T-helper 17 cell (primary cell): ENCODE measurements at places on chromosomes 16 and 17. TPM values are rescaled to one million over a fixed set of nuclear protein-coding genes. Genes with fewer than 3 reads are reported as not detected.

GRCh38 chr16:88988980-88989811 lies 12.2 kb upstream of the CBFA2T3 start:
- H3K27ac ChIP-seq: no peak overlapping the region
- peaks cover 18% of the 10 kb centered on the region for H3K27me3 ChIP-seq
- no peak overlapping the region for H3K4me3 ChIP-seq
- DNase-seq: no peak
- no peaks in the 10 kb centered on the region for H3K36me3 ChIP-seq

- peak; percentile 24 for DNase-seq
- peaks cover 5% of the 10 kb centered on the region for H3K36me3 ChIP-seq
- H3K27ac ChIP-seq: peak overlapping the region; percentile 99
Measured at GRCh38 chr17:66673668-66674276, 161.1 kb upstream of the CACNG5 start.

DNA sequence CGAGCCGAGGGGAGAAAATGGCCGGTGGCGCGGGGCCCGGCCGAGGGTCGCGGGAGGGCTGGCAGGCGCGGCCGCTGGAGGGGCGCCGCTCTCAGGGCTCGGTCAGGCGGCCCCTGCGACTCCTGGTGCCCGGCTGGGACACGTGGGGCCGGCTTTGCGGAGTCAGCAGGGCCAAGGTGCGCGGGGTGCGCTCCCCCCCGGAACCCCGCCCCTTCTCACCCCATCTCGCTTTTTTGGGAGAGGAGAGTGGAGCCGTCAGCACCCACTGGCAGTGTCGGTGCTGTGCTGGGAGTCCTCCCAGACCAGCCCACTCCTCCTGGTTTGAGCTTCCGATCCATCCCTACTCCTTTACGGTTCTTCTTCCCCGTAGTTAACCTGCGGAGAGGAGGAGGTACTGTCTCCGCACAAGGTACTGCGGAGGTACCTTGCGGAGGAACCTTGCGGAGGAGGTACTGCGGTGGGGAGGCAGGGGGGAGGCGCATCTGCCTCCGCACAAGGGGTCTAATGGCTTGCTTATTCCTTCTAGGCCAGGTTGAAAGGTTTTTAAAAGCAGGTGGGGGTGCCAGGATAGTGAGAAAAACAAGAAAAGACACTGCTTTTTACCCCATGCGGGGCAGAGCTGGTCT lies 19.1 kb upstream of the CBX8 start:
- H3K4me3 ChIP-seq: peak overlapping the region; percentile 59
- no peak for DNase-seq
- H3K4me1 ChIP-seq: peaks cover 16% of the 10 kb centered on the region
- no peak overlapping the region for H3K27ac ChIP-seq
- peaks cover 51% of the 10 kb centered on the region for H3K27me3 ChIP-seq

GRCh38 chr17:42891539-42892152 lies 9.0 kb upstream of the G6PC1 start:
- H3K27ac ChIP-seq: no peak overlapping the region
- peaks cover 3% of the 10 kb centered on the region for H3K4me1 ChIP-seq
- H3K27me3 ChIP-seq: peaks cover 31% of the 10 kb centered on the region

DNA sequence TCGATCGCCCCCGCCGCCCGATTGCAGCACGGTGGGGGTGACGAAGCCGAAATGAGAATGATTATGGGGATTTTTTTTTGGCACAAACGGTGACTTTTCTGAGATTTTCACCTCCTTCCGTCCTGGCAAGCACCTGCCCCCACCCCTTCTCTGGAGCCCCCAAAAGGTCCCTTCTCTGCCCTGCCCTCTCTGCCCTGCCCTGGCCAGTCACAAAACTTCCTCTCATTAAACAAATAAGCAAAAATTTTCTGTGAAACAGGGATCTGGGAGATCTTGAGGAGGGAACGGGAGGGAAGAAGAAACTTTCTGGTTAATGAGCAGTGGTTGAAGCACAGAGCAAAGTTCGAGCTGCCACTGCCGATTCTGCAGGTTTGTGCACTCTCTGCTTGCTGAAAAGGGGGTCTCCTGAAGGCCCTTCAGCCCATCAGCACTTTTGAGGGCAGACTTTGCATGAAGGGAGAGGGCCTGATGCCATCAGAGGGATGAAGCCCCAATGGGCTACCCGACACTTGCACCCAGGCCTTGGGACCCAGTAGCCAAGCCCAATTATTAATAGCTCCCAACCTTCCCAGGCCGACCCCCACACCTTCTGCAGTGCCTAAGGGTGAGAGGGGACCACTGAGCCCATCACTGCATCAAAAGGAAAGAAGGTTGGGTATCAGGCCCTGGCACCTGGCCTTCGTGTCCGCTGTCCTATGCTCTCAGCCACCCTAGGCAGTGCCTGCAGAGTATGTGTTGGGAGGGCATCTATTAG lies 1.0 kb upstream of the HOXB8 start:
- peaks cover 50% of the 10 kb centered on the region for H3K4me1 ChIP-seq
- peaks cover 94% of the 10 kb centered on the region for H3K27me3 ChIP-seq
- H3K36me3 ChIP-seq: peaks cover 7% of the 10 kb centered on the region
- peak overlapping the region; percentile 61 for H3K27ac ChIP-seq

GRCh38 chr16:59342669-59343068 lies 608.6 kb upstream of the GOT2 start:
- no peak for DNase-seq
- H3K4me1 ChIP-seq: no peaks in the 10 kb centered on the region
- no peaks in the 10 kb centered on the region for H3K36me3 ChIP-seq
- no peak overlapping the region for H3K27ac ChIP-seq

DNA sequence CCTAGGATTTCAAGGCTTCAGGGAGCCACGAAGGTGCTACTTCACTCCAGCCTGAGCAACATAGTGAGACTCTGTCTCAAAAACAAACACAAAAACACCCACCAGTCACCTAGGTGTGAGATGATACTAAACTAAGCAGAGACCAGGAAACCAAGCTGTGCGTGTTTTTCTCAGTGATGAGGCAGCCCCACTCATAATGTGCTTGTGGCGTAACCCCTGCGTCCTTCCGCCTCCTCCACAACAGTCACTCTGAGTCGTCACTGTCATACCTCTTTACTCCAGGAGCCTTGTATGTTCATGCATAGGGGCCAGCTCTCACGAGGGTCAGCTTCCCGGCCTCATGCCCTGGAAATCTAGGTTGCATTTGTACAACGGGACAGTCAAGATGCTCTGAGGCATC lies 31.1 kb upstream of the SLC47A1 start:
- peaks cover 5% of the 10 kb centered on the region for H3K27me3 ChIP-seq
- no peak for DNase-seq
- no peaks in the 10 kb centered on the region for H3K36me3 ChIP-seq

DNA sequence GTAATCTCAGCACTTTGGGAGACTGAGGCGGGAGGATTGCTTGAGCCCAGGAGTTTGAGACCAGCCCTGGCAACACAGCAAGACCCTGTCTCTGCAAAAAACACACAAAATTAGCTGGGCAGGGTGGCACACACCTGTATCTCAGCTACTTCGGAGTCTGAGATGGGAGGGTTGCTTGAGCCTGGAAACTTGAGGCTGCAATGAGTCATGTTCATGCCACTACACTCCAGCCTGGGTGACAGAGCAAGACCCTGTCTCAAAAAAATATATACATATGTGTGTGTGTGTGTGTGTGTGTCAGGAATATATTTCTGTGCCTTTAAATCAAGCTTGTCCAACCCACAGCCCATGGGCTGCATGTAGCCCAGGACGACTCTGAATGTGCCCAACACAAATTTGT lies 55.2 kb downstream of the CRISPLD2 start:
- no peak overlapping the region for H3K27ac ChIP-seq
- peaks cover 5% of the 10 kb centered on the region for H3K36me3 ChIP-seq
- H3K27me3 ChIP-seq: no peaks in the 10 kb centered on the region

- no peak for DNase-seq
Measured at GRCh38 chr17:63826468-63827001, 696 bp upstream of the PSMC5 start.

DNA sequence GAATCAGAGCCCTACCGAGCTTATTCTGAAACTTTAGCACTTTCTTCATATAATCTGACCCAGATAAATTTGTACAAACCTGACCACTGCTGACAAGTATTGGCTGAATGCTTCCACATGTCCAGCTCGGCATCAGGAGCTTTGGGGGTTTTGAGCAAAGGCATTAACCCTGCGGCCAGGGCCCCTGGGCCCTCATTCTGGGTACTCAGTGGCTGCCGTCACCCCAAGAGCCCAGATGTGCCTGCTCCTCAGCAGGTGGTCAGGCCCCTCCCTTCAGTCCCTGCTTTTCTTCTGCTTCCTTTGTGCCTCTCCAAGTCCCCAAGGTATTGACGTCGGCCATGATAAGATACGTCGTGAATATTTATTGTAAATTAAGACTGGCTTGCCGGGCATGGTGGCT lies 47.3 kb upstream of the CHMP6 start:
- peaks cover 7% of the 10 kb centered on the region for H3K36me3 ChIP-seq
- peaks cover 3% of the 10 kb centered on the region for H3K4me1 ChIP-seq
- no peaks in the 10 kb centered on the region for H3K27me3 ChIP-seq

- no peak for DNase-seq
- no peak overlapping the region for H3K27ac ChIP-seq
- H3K27me3 ChIP-seq: no peaks in the 10 kb centered on the region
- H3K4me3 ChIP-seq: no peak overlapping the region
- H3K36me3 ChIP-seq: no peaks in the 10 kb centered on the region
Measured at GRCh38 chr16:13376174-13376573, 474.8 kb downstream of the SHISA9 start.

GRCh38 chr17:50037321-50038107 lies 18.4 kb upstream of the ITGA3 start:
- H3K36me3 ChIP-seq: no peaks in the 10 kb centered on the region
- H3K4me3 ChIP-seq: no peak overlapping the region
- no peak for DNase-seq
- peaks cover 26% of the 10 kb centered on the region for H3K27me3 ChIP-seq
- peaks cover 2% of the 10 kb centered on the region for H3K4me1 ChIP-seq
- no peak overlapping the region for H3K27ac ChIP-seq

Gene MCRIP1
- total RNA-seq: 50.3 TPM

GRCh38 chr16:1053121-1053521 lies 19.4 kb upstream of the SSTR5 start:
- no peaks in the 10 kb centered on the region for H3K36me3 ChIP-seq
- H3K27ac ChIP-seq: no peak overlapping the region
- no peak overlapping the region for H3K4me3 ChIP-seq
- DNase-seq: no peak
- peaks cover 2% of the 10 kb centered on the region for H3K4me1 ChIP-seq
- H3K27me3 ChIP-seq: no peaks in the 10 kb centered on the region

DNA sequence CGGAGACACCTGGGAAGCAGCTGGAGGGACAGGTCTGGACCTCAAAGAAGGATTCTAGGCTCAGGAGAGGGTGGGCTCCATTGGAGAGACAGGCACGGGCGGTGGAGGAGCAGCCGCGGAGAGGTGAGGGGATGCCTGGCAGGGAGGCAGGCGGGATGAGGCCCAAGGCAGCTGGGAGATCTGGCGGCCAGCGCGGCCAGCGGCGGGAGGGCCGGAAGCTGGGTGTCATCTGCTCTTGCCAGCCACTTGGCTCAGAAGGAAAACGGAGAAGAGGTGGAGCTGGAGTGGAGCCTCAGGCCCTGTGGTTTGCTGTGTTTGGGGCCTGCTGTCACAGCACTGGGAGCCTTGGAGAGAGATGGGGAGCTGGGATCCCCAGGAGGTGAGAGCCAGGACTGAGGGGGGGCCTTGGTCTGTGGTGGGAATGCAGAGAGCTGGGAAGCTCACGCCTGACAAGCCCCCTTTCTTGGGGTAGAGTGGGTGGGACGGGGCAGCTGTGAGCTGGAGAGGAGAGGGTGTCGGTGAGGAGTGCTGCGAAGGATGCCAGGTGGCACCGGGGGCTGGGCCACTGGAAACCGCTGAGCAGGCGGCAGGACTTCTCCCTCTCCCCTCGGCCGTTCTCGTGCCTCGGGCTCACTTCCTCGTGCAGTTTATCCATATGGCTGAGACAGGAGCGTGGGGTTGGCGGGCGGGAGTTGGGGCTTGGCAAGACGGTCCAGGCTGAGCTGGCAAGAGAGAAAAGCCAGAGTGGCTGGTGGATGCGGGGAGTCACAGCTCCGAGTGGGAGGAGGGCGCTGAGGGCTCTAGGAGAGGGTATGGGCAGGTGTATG lies 8.0 kb downstream of the TBC1D24 start:
- no peak for DNase-seq
- no peak overlapping the region for H3K4me3 ChIP-seq
- H3K27ac ChIP-seq: no peak overlapping the region

- H3K4me1 ChIP-seq: peaks cover 18% of the 10 kb centered on the region
- no peaks in the 10 kb centered on the region for H3K27me3 ChIP-seq
- peaks cover 15% of the 10 kb centered on the region for H3K36me3 ChIP-seq
Measured at GRCh38 chr16:81654346-81654745, 124.7 kb upstream of the PLCG2 start.

DNA sequence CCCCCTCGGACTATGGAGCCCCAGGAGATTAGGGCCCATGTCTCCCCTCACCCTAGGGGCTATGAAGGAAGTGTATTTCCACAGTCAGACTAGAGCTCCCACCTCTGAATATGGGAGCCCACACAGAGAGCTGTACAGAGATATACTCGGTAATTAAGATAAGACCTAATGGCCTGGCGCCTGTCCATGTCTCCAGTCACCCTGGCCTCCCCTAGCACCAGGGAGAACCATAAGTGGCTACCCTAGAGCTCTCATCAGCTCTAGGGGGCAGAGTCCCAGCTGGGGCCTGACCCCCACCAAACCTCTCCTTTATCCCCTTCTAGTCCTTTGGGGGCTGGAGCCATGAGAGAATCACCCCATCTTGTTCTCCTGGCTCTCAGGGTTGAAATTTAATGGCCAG lies 2.4 kb downstream of the TMEM101 start:
- no peak overlapping the region for H3K4me3 ChIP-seq
- peaks cover 8% of the 10 kb centered on the region for H3K36me3 ChIP-seq
- H3K27me3 ChIP-seq: no peaks in the 10 kb centered on the region

Gene CDH8
- total RNA-seq: not detected

DNA sequence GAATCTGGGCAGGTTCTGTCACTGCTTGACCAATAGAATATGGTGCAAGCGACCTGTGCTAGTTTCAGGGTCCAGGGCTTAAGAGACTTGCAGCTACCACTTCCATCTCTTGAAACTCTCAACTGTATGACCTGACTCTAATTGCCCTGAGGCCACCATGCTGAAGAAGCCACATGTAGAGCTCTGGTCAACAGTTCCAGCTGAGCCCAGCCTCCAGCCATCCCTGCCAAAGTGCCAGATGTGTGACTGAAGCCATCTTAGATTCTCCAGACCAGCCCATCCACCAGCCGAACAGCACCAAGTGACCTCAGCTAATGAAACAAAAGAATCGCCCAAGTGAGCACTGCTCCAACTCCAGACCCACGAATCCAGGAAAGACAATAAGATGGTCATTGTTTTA lies 3.4 kb upstream of the MT2A start:
- no peak for DNase-seq
- H3K27me3 ChIP-seq: peaks cover 22% of the 10 kb centered on the region
- H3K36me3 ChIP-seq: peaks cover 4% of the 10 kb centered on the region
- H3K4me1 ChIP-seq: peaks cover 33% of the 10 kb centered on the region

Gene DNAH17
- total RNA-seq: 0.87 TPM

Gene ZPBP2
- total RNA-seq: 0.37 TPM

Gene MYO18A
- total RNA-seq: 142 TPM

GRCh38 chr17:37488009-37488604 lies 1.6 kb upstream of the DUSP14 start:
- no peak for DNase-seq
- peak overlapping the region; percentile 98 for H3K4me3 ChIP-seq
- H3K27me3 ChIP-seq: no peaks in the 10 kb centered on the region

GRCh38 chr17:77786740-77787505 lies 171.6 kb upstream of the TNRC6C start:
- DNase-seq: no peak
- peak overlapping the region; percentile 95 for H3K27ac ChIP-seq
- H3K36me3 ChIP-seq: peaks cover 3% of the 10 kb centered on the region
- H3K4me3 ChIP-seq: no peak overlapping the region
- H3K27me3 ChIP-seq: peaks cover 5% of the 10 kb centered on the region

- DNase-seq: no peak
- H3K4me1 ChIP-seq: peaks cover 27% of the 10 kb centered on the region
- peak overlapping the region; percentile 79 for H3K4me3 ChIP-seq
- H3K27me3 ChIP-seq: no peaks in the 10 kb centered on the region
- H3K36me3 ChIP-seq: no peaks in the 10 kb centered on the region
- H3K27ac ChIP-seq: peak overlapping the region; percentile 95
Measured at GRCh38 chr17:33234930-33235685, 58.0 kb downstream of the ASIC2 start.
